ENCODE measurements at places on chromosomes 3 and 15.

- no peak for DNase-seq
Measured at GRCh38 chr15:63077952-63078351, 35.4 kb downstream of the TPM1 start.

GRCh38 chr3:46091741-46092701 lies 64.7 kb upstream of the XCR1 start:
- no peak for DNase-seq

DNA sequence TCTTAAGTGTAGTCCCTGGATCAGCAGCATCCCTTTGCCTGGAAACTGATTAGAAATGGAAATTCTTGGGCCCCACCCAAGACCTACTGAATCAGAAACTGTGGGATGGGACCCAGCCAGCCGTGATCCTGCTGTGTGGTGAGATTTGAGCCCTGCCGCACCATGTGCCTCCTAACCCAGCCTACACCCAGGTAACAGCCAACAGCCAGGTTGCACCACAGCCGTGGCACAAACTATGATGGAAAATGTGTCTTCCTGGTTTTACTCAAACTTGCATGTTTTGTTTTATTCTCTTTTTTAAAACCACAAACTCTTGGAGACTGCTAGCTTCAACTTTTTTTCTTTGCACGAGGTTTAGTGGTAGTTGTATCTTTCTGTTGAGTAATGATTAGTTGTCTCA lies 2.6 kb downstream of the LIMD1 start:
- no peak for DNase-seq

DNA sequence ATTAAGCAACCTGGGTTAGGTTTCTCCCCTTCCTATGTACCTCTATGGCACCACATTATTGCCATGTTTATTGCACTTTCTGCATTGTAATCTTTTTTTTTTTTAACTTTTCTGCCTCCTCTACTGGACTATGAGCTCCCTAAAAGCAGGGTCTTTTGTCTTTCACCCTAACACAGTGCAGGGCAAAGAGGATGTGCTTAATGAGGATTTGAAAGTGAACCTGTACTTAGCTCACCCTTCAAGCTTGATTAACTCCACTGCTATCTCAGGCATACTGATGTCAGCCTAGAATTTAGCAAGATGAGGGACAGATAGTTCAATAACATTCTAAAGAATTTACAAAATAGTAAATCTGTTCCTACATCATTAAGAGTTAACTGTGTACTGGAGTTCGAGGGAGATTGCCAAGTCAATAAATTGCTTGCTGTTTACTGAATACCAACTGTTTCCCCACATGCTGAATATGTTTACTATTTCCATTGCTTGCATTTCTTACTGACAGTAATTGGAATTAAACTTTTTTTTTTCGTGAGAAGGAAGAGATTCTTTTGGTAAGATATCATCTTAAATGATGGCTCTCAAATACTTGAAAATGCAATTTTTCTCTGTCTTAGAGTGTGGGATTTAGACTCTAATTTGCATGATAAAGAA lies 15.7 kb upstream of the PPARG start:
- DNase-seq: no peak

DNA sequence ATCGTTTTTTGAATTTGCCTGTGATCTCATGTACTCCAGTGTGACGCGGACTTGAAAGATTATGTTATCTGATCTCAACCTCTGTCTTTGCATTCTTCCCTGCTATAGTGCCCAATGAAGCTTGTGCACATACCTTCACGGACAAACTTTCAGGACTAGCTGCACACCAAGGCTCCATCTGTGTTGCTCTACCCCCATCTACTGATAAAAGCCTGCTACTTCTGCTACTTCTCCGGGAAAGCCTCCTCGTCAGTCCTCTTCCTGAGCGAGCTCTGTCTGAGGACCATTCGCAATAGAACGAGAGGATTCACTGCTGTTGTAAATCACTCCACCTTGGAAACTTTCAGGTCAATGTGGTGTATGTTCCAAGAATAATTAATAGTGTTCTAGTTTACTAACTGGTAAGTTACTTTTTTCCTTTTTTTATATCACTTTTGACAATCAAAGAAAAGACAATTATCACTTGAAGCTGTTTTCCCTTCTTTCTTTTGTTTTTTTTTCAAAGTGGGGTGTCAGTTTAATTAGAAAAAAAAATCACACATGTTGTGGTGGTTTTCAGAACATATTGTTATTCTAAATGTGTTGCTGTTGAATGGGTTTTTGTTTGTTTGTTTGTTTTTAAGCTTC lies 217.6 kb downstream of the ARRDC4 start:
- peak; percentile 29 for DNase-seq

- DNase-seq: peak; percentile 24
Measured at GRCh38 chr3:136819392-136819730, 435 bp downstream of the SLC35G2 start.

DNA sequence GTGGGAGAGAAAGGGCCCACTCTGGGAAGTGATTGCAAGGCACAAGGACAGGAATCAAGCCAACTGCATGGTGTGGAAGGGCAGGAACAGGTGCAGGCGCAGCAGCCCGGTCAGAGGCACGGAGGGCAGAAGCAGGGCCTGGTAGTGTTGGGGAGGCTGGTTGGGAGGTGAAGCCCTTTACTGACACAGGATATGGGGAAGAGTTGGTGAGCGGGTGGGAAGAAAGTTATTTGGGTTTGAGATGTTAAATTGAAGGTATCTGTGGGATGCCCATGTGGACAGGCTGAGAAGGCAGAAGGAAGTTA lies 83.6 kb upstream of the ABHD2 start:
- no peak for DNase-seq

- no peak for DNase-seq
Measured at GRCh38 chr15:96254173-96254572, 76.3 kb upstream of the NR2F2 start.

- no peak for DNase-seq
Measured at GRCh38 chr3:138461246-138461645, 26.8 kb downstream of the ESYT3 start.

DNA sequence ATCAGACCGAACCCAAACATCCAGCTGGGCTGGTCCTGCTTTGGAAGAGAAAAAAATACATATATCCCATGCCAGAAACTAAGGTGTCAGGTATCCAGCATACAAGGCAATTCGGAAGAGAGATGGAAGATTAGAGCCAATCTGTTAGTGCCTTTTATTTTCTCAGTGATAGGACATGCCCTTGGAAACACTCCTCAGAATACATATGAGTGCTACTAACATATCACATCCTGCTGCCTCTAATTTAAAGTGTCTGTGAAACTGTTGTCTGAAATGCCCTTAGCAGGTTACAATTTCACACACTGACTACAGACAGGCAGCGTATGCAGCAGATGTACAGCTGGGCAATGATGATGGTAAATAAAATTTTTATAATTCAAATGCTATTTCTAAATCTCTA lies 78.9 kb downstream of the RBPMS2 start:
- DNase-seq: no peak

GRCh38 chr3:1987980-1988379 lies 110.7 kb upstream of the CNTN4 start:
- DNase-seq: no peak

DNA sequence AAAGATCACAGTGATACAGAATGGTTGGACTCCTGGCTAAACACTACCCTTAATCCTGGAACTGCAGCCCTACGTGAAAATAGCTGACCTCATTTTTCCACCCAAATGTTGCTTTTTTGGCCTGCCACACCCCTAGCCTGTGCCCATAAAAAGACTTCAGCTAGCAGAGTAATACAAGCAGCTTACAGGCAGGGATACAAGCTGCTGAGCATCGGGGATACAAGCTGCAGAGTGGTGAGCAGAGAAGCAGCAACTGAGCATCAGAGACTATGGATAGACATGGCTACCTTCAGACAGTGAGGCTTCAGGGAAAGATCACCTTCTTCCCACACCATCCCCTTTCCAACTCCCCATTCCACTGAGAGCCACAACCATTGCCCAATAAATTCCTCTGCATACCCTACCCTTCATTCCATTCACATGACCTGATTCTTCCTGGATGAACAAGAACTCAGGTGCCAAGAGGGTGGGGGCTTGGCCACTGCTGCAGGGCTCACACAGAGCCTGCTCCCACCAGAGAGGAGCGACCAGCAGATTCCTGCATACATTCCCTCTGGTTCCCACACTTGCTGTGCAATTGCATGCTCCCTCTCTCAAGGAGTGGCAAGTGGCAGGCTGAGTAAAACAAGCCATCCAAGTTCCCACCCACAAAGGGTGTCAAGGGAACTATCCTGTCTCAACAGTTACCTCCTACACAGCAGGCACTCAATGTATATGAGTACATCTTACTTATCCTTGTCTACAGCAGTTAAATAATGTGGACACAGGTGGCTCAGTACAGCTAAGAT lies 217.5 kb downstream of the ALCAM start:
- DNase-seq: no peak

GRCh38 chr3:101195951-101196713 lies 124.2 kb downstream of the IMPG2 start:
- peak; percentile 23 for DNase-seq

GRCh38 chr3:19559724-19560442 lies 374.1 kb downstream of the EFHB start:
- no peak for DNase-seq

DNA sequence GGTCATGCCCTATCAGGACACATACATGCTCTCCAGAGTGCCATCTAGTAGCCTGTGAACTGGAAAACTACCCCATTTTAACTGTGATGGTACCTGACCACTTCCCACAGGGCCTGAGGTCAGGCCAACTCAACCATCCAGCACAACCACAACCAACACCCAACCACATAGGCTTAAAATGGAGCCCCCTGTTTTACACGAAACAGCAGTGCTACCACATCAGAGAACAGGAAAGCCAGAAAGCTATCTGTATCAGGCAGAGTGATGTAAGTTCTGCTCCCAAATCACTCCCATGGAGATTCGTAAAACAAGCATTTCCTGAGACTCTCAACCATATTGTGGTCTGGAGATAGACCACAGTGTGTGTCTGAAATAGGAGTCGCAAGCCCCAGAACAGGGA lies 1017.3 kb upstream of the EPHA6 start:
- DNase-seq: no peak

GRCh38 chr3:128168836-128169235 lies 15.6 kb downstream of the EEFSEC start:
- DNase-seq: no peak

DNA sequence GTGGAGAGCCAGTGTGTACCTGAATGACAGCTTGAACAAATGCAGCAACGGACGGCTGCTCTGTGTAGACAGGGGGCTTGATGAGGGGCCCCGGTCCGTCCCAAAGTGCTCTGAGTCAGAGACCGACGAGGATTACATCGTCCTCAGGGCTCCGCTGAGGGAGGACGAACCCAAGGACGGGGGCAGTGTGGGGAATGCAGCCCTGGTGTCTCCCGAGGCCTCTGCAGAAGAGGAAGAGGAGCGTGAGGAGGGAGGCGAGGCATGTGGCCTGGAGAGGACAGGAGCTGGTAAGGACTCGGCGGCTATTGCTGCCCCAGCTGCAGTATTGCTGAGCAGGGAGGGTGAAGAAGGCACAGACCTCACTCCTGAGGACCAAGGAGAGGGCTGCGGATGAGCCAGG lies 54.4 kb upstream of the WNT7A start:
- no peak for DNase-seq

DNA sequence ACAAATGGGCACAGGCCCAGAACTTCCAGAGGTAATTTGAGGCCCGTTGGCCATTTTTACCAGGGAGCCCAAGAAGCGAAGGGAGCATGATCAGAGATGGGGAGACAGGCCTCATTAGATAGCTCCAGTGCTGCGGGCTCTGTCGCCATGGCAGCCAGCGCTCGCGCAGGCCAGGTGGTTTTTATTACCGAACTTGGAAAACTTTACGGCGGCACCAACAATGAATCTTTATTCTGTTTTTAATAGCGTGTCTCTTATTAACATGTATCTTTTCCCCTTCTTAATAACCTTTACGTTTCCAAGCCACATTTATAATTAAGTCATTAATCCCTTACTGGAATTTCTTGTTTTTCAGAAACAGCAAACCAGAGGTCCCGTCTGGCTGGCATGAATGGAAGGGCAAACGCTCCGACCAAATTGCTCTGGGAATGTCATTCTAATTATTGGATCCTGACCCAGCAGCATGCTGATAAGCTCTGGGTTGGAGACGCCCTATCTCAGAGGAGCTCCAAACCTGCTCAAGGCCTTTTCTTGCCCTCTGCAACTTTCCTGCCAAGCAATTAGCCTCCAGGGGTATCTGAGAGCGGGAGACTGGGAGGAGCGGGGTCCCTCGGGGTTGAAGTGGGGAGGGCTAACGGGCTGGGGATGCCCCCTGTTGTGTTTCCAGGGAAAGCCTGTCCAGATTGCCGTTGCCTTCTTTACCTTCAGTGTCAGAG lies 256.4 kb downstream of the TLE3 start:
- no peak for DNase-seq

DNA sequence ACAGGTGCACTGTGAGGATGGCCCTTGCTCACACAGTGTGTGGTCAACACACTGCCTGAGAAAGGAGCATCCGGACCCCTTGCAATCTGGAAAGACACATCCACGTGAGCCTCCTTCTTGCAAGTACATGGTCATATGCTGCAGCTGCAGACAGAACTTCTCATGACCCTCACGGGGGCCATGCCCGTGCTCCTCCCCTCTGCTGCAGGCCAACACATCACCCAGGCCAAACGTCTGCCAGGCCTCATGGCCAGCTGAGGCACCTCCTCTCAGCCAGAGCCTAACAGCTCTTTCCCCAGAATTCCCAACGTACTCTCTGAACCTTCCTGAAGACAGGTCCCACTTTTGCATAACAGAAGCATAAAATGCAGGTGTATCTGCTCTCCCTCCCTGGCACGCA lies 25.3 kb downstream of the SLC41A3 start:
- no peak for DNase-seq

- DNase-seq: peak; percentile 24
Measured at GRCh38 chr3:151008699-151009098, 36.2 kb upstream of the CLRN1 start.

- DNase-seq: no peak
Measured at GRCh38 chr3:141710888-141711616, 27.0 kb upstream of the RNF7 start.

GRCh38 chr3:122030381-122031122 lies 8.5 kb upstream of the ILDR1 start:
- no peak for DNase-seq

DNA sequence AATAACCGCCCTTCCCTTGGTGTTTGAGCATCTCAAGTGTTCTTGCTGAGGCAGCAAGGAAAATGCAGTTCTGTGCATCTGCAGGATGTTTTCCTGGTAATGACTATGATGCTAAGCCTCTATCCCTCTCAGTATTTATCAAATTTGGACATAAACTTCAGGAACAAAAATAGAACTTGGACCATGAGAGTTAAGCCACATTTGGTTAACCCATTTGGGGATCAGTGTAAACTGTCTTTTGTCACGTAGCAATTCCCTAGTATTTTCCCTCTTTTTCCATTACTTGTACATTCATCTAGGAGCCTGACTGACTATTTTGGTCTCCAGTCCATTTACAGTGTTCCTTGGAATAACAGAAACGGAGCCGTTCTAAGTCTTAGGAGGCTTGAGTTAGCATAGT lies 250.8 kb downstream of the RBMS3 start:
- no peak for DNase-seq
